ENCODE measurements at places on chromosomes 5 and 9.

DNA sequence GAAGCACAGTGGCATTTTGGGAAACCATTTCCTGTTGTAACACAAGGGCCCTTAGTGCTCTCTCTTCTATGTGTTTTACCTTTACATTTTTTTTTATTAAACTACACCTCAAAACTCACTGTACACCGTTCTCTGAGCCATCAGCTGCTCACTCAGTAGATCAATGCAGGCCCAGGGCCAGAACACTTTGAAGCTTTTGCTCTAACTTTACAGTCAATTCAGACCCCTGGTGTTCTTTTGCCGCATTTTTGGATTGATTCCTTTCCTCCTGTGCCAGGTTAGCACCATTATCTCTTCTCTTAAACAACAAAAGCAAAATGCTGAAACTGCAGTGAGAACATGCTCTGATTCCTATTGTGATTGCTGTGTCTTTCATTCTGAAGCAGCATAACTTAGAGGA lies 269.8 kb upstream of the RGMB start:
- DNase-seq = no peak

DNA sequence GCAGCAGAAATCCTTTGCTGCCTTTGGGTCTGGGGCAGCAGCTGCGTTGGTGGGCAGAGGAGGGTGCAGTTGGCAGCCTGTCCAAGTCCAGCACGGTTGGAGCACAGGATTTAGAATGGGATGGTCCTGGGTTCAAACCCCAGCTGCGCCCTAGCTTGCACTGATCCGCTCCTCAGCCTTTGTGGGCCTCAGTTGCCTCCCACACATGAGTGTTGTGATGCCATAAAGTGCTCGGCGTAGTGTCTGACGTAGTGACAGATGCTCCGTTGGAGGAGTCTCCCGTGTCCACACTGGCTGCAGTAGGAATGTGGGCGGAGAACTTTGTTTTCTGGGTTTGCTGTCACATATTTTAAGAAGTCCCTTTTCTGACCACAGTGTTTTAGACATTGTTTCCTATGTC lies 36.0 kb downstream of the SLC46A2 start:
- no peak for DNase-seq

DNA sequence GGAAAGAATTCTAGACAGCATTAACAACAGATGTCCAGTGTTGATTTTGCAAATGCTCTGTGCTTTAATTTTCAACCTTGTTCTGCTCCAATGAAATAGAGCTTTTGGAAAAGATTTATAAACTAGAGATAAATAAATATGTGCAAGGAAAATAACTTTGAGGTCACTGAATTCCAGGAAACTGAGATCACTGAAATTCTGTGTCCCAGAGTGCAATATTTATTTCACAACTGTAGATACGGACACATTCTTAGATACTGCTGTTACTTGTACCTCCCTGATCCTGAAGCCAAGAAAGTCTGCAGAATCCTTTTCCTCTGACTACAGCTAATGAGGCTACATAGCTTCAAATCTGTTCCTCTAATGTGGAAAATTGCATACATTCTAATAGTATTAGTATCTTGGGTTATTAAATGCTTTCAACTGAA lies 222.9 kb downstream of the DOCK8 start:
- DNase-seq = no peak

DNA sequence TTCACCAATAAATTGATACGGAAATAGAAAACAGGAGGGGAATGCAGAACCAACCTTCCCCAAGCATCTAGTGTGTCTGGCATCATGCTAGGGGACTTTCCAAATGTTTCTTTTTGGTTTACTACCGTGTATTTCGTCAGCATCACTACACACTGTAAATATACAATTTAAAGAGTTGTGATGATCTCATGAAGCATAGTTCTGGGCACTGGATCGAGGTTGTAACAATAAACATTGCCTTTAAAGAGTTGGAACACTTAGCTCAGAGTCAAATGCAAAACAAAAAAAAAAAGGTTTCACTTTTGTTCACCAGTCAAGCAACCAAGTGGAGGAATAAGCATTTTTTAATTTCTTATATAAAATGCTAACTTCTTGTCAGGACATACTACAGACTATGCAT lies 2.9 kb upstream of the SCAI start:
- no peak for DNase-seq

DNA sequence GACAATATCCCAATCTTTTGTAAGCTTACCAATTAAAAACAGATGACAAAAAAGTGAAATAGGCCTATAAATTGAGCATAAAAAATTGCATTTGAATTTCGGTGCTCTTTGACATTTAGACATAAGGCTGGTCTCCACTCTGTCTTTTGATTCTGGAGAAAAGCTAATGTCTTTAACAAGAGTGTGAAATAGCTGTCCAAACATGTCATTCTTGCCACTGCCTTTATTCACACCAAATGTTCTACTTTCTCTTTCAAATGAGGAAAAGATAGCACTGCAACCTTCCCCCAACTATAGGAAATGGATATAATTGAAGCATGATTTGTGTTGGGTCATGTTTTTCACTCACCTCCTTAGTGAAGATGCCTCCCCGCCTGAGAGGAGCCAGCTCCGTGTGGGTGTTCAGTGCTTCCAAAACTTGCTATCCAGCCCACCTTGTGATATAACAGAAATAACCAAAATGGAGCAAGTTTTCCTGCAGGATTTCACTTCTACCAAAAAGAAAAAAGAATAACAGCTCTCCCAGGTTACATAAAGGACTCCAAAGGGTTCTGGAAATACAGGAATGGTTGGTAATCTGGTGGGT lies 55.2 kb upstream of the STK32A start:
- DNase-seq = no peak

- no peak for DNase-seq
Measured at GRCh38 chr9:119938871-119939270, 569.6 kb upstream of the BRINP1 start.

GRCh38 chr5:135740475-135740874 lies 94.0 kb upstream of the SLC25A48 start:
- DNase-seq = no peak

- no peak for DNase-seq
Measured at GRCh38 chr9:135109650-135110049, 22.2 kb downstream of the OLFM1 start.

GRCh38 chr5:12951846-12952245 lies 992.6 kb downstream of the DNAH5 start:
- DNase-seq = no peak

- no peak for DNase-seq
Measured at GRCh38 chr9:27043176-27043575, 37.7 kb upstream of the LRRC19 start.
